CD4-positive, alpha-beta T cell treated with Interleukin-12 subunit alpha and Interleukin-12 subunit beta, for 1 hour (primary cell): ENCODE measurements at places on chromosomes 6 and 20.

GRCh38 chr20:44279228-44279627 is 31.8 kb downstream of the FITM2 start:
- no peak for DNase-seq

- no peak for DNase-seq
Observed at GRCh38 chr6:131488780-131489179, 84.2 kb upstream of the ARG1 start.

- DNase-seq, result no peak
Observed at GRCh38 chr6:146670161-146670560, 71.4 kb downstream of the ADGB start.

DNA sequence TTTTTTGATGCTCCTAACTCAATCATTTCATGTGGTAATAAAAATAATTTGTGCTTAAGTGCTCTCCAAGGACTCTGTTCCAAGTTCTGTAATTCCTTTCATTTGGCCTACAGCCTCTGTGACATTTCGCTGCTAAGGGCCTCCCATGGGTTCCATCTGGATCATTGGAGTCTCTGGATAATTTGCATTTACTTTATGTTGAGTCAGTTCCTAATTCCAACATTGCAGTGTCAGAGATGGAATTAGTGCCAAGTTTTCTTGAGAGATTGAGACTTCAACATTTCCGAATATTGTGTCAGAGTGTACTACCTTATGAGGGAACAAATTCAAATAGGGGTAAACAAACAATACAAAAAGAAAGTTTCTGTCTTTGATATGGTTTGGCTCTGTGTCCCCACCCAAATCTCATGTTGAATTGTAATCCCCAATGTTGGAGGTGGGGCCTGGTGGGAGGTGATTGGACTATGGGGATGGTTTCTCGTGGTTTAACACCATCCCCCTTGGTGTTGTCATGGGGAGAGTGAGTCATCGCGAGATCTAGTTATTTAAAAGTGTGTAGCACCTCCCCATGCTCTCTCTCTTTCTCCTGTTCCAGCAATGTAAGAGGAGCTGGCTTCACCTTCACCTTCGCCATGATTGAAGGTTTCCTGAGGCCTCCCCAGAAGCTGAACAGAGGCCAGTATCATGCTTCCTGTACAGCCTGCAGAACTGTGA is 244.1 kb upstream of the TBX18 start:
- DNase-seq, result no peak
